Left ventricle myocardium inferior (tissue), 1 donor: ENCODE measurements at places on chromosomes 16 and 17.

DNA sequence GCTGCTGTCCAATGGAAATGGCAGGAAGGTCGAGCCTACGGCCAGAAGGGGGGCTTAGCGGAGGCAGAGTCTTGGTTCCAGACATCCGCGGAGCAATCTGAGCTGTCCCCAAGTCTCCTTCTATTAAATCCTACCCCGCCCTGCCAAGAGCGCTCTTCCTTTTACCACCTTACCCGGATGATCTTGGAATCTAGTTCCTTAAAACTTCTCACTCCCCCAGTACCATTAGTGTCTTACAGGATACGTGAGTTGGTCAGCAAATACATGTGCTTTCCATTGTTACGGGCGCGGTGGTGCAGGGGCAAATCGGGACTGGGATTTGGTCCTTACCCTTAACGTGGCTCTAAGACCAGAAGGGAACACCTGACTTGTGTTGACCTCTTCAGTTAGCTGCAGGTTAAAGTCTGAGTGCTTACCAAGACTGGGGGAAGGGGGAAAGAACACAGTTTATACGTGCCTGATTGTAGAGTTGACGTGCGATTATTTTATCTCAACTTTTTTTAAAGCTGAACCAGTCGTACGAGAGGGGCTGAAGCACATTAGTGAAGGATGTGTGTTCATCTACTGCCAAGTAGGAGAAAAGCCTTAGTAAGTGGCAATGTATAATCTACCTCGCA, 495 bp downstream of the TXNDC17 start:
- peak overlapping the region; percentile 99 for H3K4me3 ChIP-seq
- no peak for DNase-seq
- no peaks in the 10 kb centered on the region for H3K27me3 ChIP-seq
- H3K27ac ChIP-seq, result peak overlapping the region; percentile 95
- peaks cover 48% of the 10 kb centered on the region for H3K4me1 ChIP-seq
- peaks cover 33% of the 10 kb centered on the region for H3K36me3 ChIP-seq

DNA sequence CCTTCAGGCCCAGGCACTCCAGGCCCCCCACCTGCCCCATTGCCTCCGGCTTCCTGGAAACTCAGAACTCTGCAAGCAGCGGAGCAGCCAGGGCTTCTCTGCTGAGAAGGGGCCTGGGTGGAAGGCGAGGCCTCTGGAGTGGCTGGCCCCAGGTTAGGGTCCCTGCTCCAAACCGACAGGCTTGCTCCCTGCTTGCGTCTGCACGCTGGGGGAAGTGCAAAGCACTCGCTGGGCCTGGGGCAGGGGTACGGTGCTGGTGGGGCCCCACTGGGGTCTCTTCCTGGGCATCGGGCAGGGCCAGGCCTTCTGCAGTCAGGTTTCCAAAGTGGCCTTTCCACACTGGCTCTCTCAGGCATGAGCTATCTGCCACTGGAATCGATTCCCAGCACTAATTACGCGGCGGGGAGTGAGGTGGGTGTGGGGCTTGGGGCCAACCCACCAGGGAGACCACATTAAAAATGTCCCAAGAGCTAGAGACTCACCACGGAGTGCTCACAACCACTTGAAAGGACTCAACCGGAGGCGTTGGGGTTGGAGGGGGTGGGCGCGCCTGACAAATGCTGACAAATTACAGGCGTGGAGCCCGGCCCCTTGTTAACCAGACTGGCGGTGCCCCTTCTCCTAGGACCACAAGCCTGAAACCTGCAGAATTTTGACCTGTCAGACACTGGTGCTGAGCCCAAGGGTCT, 17.9 kb downstream of the FAM83G start:
- peaks cover 13% of the 10 kb centered on the region for H3K4me1 ChIP-seq

DNA sequence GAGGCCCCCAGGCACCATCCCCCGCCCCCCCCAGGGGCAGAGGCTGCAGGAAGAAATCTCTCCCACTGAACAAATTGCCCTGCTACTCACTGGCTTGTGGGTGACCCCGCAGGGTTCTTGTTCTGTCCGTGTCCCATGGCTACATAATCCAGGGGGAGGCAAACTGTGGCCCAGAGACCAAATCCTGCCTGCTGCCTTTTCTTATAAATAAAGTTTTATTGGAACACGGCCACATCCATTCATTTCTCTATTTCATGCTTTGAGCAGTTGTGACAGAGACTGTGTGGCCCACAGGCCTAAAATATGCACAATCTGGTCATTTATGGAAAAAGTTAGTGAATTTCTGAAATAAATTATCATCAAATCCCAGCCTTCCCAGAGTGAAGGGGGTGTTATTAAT, 38.2 kb downstream of the ABCC6 start:
- H3K4me3 ChIP-seq, result no peak overlapping the region
- no peaks in the 10 kb centered on the region for H3K36me3 ChIP-seq
- H3K27ac ChIP-seq, result no peak overlapping the region
- H3K4me1 ChIP-seq, result peaks cover 4% of the 10 kb centered on the region
- DNase-seq, result no peak
- peaks cover 4% of the 10 kb centered on the region for H3K27me3 ChIP-seq

DNA sequence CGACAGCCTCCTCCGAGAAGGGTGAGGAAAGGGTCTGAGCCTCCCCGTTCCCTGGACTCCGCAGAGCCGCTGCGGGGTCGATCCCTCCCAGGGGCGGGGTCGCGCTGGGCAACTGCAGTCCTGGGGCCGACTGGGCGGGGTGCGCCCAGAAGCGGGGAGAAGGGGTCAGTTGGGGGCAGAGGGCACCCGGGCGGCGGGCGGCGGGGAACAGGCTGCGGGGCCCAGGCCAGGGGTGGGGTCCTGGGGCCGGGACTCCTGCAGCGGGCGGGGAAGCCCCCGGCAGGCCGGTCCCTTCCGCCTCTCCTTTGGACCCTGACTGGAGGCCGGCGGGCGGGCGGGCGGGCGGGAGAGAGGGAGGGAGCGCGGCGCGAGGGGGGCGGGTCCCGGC, 352 bp downstream of the GGNBP2 start:
- H3K36me3 ChIP-seq, result peaks cover 6% of the 10 kb centered on the region
- no peaks in the 10 kb centered on the region for H3K27me3 ChIP-seq
- DNase-seq, result no peak
- H3K27ac ChIP-seq, result peak overlapping the region; percentile 100

GRCh38 chr17:8745586-8746500, 1.2 kb upstream of the CCDC42 start:
- peak; percentile 75 for DNase-seq
- H3K4me1 ChIP-seq, result peaks cover 14% of the 10 kb centered on the region
- no peaks in the 10 kb centered on the region for H3K36me3 ChIP-seq
- H3K27me3 ChIP-seq, result peaks cover 3% of the 10 kb centered on the region
- peak overlapping the region; percentile 51 for H3K27ac ChIP-seq

- H3K27me3 ChIP-seq, result peaks cover 92% of the 10 kb centered on the region
- peak overlapping the region; percentile 69 for H3K4me3 ChIP-seq
- H3K27ac ChIP-seq, result no peak overlapping the region
Measured at GRCh38 chr17:38605411-38605840, 326 bp downstream of the SRCIN1 start.

DNA sequence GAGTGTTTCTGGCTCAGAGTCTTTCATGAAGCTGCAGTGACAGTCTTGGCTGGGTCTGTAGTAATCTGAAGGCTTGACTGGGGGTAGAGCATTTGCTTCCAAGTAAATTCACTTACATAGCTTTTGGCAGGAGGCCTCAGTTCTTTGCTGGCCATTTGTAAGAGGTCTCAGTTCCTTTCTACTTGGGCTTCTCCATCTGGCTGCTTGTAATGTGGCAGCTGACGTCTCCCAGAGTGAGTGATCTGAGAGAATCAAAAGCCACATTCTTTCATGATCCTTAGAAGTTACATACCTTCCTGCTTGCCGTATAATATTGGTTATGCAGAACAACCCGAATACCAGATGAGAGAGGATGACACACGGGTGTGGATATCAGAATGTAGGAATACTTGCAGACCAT, 39.8 kb downstream of the NF1 start:
- H3K36me3 ChIP-seq, result peaks cover 9% of the 10 kb centered on the region
- H3K4me3 ChIP-seq, result no peak overlapping the region
- H3K4me1 ChIP-seq, result peaks cover 28% of the 10 kb centered on the region
- H3K27me3 ChIP-seq, result no peaks in the 10 kb centered on the region
- no peak overlapping the region for H3K27ac ChIP-seq

DNA sequence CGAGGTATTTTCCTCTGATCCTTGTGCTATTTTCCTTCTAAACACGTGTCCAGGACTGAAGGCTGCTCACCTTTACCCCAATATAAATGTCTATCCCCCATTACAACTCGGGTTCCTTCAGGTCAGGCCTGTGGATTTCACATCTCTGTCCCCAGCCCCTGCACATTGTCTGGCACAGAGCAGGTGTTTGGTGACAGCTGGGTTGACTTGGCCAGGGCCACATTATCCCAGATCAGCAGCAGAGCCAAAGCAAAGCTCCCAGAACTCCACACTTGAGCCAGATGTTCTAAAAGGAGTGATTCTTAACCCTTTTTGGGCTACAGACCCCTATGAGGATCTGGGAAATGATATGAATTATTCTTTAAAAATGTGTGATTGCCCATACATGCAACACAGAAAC, 18.0 kb upstream of the SPATA32 start:
- H3K4me1 ChIP-seq, result peaks cover 83% of the 10 kb centered on the region
- H3K27me3 ChIP-seq, result no peaks in the 10 kb centered on the region
- H3K4me3 ChIP-seq, result no peak overlapping the region
